Thymus (tissue), 14 donors: ENCODE measurements at places on chromosomes 7 and 10. TPM values are rescaled to one million over a fixed set of nuclear protein-coding genes. Genes with fewer than 3 reads are reported as not detected.

Gene ANKRD7
- total RNA-seq: 0.38 TPM

Gene AKR1C1
- total RNA-seq: 1.4 TPM

Gene CCL24
- total RNA-seq: 0.19 TPM

Gene ZNF365
- total RNA-seq: 0.19 TPM

Gene DDC
- 0.33 TPM for total RNA-seq

Gene ATP6V0E2
- total RNA-seq: 30.5 TPM

Gene CALHM2
- 3.6 TPM for total RNA-seq

Gene C7orf57
- 0.05 TPM for total RNA-seq

Gene SCART1
- total RNA-seq: 0.94 TPM

Gene GPR85
- total RNA-seq: 0.71 TPM

Gene ABCB4
- total RNA-seq: 0.71 TPM

Gene FAM20C
- total RNA-seq: 2.4 TPM

Gene CDCA7L
- total RNA-seq: 73.8 TPM

Gene CRYGN
- 1.2 TPM for total RNA-seq

Gene VAX1
- total RNA-seq: not detected

Gene CALML3
- 144 TPM for total RNA-seq

Gene MKX
- 0.05 TPM for total RNA-seq

Gene CLCN1
- 0.09 TPM for total RNA-seq
